DND-41 (cell line): ENCODE measurements at places on chromosomes 7 and 10.

DNA sequence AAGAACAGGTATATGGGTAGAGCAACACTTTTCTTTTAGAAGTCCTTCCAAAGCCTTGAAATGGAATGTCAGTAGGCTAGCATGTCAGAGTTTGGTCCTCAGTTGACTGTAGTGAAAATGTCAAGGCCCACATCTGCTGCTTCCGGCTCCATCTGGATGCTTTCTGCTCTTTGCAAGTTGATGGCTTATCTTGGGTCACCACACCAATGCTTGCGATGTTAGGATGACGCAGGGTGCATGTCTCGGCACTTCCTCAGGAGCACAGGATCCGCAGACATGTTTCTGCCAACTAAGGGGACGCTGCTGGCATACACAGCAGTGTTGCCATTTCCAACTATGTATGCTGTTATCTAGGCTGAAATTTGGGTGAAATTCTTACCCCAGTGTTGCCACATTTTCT is 14.0 kb upstream of the HBP1 start:
- DNase-seq, result no peak

DNA sequence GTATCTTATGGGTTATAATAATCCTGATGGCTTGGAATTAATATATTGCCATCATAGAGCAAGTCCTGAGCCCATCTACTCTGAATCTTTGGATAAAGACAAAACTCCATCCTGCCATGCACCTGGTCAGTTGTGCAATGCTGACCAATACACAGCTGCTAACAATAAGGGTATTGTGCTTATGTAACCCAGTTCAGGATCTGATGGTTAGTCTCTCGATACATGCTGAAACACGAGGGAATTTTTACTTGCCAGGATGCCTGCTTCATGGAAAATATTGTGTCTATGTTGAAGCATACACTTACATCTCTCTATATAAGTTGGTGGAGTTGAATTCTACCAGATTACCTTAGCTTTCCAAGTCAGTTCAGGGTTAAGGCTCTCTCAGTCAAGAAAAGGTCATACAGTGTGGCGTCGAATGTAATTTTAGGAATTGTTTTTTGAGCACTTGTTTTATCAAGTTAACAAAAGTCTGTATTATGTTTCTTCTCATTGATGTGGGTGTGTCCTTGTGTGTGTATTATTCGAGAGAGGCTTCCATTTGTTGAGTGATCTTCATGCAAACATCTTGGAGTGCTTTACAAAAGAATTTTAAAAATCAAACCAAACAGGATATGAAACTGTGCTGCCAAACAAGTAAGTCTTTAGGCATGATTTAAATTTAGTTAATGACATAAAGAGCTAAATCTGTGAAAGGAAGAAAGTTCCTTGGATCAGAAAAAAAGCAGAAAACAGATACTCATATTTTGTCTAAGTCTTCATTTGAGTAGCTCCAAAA is 449.1 kb downstream of the SUGCT start:
- no peak for DNase-seq

DNA sequence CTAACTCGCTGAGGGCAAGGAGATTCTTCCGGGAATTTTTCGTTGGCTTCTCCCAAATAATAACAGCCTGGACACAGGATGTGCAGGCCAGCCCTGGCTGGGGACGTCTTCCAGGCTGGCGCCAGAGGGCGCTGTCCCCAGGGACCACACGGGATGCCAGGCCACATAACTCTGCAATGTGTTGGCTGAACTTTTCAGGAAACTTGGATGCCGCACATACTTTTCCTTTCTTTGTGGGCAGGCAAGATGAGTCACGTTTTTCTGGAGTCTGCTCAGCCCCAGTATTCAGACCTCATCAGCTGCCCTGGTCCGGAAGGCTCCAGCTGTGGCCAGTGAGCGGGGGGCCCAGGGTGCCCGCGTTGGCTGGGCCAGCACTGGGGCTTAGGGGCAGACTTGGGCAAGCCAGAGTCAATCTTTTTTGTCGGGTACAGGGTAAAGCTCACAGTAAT is 122.7 kb downstream of the PRKAG2 start:
- peak; percentile 39 for DNase-seq

- no peak for DNase-seq
These were observed 244.5 kb downstream of the KIAA1217 start for GRCh38 chr10:24453404-24453830.

GRCh38 chr7:45696476-45696875 is 122.3 kb downstream of the ADCY1 start:
- no peak for DNase-seq

DNA sequence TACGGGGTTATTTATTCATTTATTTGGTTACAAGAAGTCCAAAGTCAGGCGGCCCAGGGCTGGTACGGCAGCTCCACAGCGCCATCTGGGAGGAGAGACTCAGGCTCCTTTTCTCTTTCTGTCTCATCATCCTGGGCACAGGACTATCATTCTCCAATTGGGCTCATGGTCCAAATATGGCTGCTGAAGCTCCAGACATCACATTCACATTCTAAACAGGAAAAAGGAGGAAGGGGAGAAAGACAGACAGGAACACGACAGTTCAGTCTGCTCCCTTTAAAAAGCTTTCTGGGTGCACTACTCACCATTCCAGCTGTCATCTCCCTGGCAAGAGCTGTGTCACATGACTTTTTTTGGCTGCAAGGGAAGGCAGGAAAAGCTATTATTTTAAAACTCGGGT is 74.4 kb upstream of the PDZD8 start:
- no peak for DNase-seq

- DNase-seq, result no peak
These were observed 31.3 kb downstream of the THNSL1 start for GRCh38 chr10:25047591-25048301.

DNA sequence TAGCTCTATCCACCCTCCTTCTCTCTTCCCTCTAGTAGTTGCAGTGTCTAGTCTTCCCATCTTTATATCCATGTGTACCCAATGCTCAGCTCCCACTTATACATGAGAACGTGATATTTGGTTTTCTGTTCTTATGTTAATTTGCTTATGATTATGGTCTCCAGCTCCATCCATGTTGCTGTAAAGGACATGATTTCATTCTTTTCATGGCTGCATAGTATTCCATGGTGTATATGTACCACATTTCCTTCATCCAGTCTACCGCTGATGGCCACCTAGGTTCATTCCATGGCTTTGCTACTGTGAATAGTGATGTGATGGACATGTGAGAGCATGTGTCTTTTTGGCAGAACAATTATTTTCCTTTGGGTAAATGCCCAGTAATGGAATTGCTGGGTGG is 6.5 kb downstream of the PRSS2 start:
- no peak for DNase-seq

DNA sequence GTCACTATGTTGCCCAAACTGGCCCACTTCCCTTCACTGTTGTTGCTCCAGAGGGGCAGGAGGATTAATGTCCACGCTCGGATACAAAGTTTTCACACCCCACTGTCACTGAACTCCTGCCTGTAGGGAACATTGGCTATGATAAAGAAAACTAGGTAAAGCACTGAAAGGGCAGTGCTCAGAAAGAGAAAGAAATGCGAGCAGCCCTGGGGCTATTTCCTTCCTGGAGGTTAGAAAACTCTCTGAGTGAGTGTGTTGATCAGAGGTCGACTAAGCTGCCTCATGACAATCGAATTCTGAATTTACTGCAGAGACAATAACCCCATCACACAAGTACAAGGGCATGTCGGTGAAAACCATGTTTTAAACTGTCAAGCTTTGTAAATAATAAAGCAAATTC is 227.2 kb upstream of the PITRM1 start:
- DNase-seq, result no peak

GRCh38 chr10:48594803-48595538 is 9.9 kb downstream of the ARHGAP22 start:
- no peak for DNase-seq
